ENCODE measurements at places on chromosomes 16 and 17. TPM values are rescaled to one million over a fixed set of nuclear protein-coding genes. Genes with fewer than 3 reads are reported as not detected.

The RAB11FIP4 gene
- 16.7 TPM for total RNA-seq

DNA sequence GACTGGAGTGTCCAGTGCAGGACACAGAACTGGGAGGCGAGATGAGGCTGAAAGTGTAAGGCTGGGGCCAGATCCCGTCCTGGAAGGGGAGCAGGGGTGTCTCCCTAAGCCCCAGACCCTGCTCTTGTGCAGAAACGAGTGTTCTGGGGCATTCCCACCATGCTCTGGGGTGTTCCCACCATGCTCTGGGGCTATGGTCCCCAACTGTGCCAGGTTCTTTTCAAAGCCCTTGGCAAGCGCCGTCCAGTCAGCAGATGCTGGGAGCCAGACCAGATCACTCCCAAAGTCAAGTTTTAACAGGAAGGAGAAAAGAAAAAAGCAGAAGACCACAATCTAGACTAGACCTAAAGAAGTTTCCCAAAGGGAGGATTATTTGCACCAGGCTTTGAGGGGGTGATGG lies 2.5 kb downstream of the TAX1BP3 start:
- H3K27me3 ChIP-seq: no peaks in the 10 kb centered on the region
- no peak overlapping the region for H3K27ac ChIP-seq
- no peak overlapping the region for H3K4me3 ChIP-seq
- DNase-seq: no peak
- H3K4me1 ChIP-seq: peaks cover 17% of the 10 kb centered on the region

DNA sequence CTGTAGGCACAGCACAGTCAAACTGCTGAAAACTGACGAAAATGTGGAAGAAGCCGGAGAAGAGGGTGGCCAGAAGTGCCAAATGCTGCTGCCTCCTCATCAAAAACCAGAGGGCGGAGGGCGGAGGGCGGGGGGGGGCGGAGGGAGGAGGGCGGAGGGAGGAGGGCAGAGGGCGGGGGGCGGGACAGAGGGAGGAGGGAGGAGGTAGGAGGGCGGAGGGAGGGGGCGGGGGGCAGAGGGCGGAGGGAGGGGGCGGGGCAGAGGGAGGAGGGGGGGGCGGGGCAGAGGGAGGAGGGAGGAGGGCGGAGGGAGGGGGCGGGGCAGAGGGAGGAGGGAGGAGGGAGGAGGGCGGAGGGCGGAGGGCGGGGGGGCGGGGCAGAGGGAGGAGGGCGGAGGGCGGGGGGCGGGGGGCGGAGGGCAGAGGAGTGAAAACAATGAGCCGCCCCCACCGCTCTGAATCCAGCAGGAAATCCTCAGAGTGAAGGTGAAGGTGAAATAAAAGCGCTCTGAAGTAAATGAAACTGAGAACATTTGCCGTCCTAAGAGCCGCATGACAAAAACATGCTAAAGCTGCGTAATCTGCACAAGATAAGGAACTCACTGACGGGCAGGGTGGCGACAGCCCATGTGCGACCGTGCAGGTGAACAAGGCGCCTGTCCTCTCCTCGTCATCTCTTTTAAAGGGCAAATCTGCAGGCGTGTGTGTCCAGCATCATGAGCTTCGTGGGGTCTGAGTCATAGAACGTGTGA lies 22.6 kb upstream of the CBFA2T3 start:
- H3K27ac ChIP-seq: peak overlapping the region; percentile 26
- peaks cover 15% of the 10 kb centered on the region for H3K4me1 ChIP-seq
- H3K27me3 ChIP-seq: peaks cover 38% of the 10 kb centered on the region
- DNase-seq: peak; percentile 58

- no peak for DNase-seq
- no peak overlapping the region for H3K4me3 ChIP-seq
- H3K36me3 ChIP-seq: peaks cover 12% of the 10 kb centered on the region
Observed at GRCh38 chr17:29255926-29256522, 9.4 kb downstream of the CRYBA1 start.

DNA sequence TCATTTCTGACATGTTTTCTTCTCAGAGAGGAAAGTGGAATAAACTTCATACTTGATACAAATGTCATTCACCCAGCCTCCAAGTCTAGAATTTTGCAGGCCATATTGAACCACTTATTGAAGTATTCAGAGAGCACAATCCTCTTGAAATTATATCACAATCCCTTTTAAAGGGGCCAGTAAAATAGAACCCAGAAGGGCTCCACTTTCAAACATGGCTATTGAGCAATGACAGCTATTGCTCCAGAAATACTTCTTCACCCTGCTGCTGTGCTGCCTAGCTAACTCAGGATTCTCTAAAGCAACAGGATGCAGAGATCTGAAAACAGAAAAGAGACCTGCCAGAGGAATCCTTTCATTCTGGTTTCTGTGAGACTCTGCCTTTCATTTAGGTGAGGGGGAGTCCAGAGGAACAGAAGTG lies 275.0 kb upstream of the CDH5 start:
- H3K4me1 ChIP-seq: no peaks in the 10 kb centered on the region
- H3K27me3 ChIP-seq: peaks cover 3% of the 10 kb centered on the region
- H3K36me3 ChIP-seq: no peaks in the 10 kb centered on the region
- no peak overlapping the region for H3K4me3 ChIP-seq
- no peak for DNase-seq
- H3K27ac ChIP-seq: no peak overlapping the region

- no peaks in the 10 kb centered on the region for H3K36me3 ChIP-seq
- no peak overlapping the region for H3K27ac ChIP-seq
- H3K4me1 ChIP-seq: peaks cover 6% of the 10 kb centered on the region
- H3K4me3 ChIP-seq: no peak overlapping the region
- no peaks in the 10 kb centered on the region for H3K27me3 ChIP-seq
Observed at GRCh38 chr16:25073854-25074253, 37.7 kb upstream of the LCMT1 start.

The HSD17B1 gene
- total RNA-seq: 0.26 TPM

The MILR1 gene
- 0.68 TPM for total RNA-seq

The USP43 gene
- 0.40 TPM for total RNA-seq

The IGSF6 gene
- 0.14 TPM for total RNA-seq

GRCh38 chr16:12449374-12449773 lies 354.3 kb downstream of the CPPED1 start:
- H3K27me3 ChIP-seq: no peaks in the 10 kb centered on the region
- DNase-seq: no peak
- H3K27ac ChIP-seq: no peak overlapping the region

DNA sequence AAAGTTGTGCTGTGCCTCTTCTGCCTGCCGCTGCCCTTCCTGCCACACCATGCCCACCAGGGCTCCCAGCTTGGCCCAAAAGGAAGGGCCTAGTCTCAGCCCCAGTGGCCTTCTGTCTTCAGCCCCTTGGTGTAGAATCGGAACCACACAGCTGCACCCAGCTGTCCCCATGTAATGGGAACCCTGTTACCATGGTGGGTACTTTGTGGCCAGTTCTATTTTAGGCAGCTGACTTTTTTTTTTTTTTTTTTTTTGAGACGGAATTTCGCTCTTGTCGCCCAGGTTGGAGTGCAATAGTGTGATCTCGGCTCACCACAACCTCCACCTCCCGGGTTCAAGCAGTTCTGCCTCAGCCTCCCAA lies 163.3 kb upstream of the GSE1 start:
- H3K4me3 ChIP-seq: no peak overlapping the region
- no peaks in the 10 kb centered on the region for H3K27me3 ChIP-seq
- H3K27ac ChIP-seq: no peak overlapping the region
- no peak for DNase-seq
- H3K36me3 ChIP-seq: no peaks in the 10 kb centered on the region
- H3K4me1 ChIP-seq: peaks cover 44% of the 10 kb centered on the region

GRCh38 chr17:35807371-35808144 lies 1.7 kb upstream of the TAF15 start:
- no peak for DNase-seq
- peak overlapping the region; percentile 89 for H3K4me3 ChIP-seq
- no peaks in the 10 kb centered on the region for H3K27me3 ChIP-seq
- peak overlapping the region; percentile 97 for H3K27ac ChIP-seq
- peaks cover 52% of the 10 kb centered on the region for H3K4me1 ChIP-seq
- H3K36me3 ChIP-seq: peaks cover 22% of the 10 kb centered on the region

DNA sequence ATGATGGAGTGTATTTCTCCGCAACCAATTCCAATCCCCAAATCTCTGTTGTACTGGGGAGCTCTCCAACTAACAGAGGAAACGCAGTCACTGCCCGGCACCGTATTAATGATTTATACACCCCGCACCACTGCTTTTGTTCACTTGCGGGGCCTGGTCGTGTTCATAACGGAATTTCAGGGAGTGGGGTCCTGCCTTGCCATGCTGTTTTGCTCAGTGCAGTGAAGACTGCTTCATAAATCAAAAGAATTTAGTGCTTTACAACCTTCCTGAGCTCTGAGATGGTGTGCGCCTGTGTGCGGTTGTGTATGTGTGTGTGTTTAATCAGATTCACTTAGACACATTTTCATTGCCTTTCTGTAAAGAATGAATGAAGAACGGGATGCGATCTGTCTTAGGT lies 18.5 kb upstream of the RBFOX1 start:
- H3K27me3 ChIP-seq: peaks cover 6% of the 10 kb centered on the region
- H3K27ac ChIP-seq: no peak overlapping the region
- no peak for DNase-seq
- H3K36me3 ChIP-seq: no peaks in the 10 kb centered on the region

The RND2 gene
- total RNA-seq: not detected

DNA sequence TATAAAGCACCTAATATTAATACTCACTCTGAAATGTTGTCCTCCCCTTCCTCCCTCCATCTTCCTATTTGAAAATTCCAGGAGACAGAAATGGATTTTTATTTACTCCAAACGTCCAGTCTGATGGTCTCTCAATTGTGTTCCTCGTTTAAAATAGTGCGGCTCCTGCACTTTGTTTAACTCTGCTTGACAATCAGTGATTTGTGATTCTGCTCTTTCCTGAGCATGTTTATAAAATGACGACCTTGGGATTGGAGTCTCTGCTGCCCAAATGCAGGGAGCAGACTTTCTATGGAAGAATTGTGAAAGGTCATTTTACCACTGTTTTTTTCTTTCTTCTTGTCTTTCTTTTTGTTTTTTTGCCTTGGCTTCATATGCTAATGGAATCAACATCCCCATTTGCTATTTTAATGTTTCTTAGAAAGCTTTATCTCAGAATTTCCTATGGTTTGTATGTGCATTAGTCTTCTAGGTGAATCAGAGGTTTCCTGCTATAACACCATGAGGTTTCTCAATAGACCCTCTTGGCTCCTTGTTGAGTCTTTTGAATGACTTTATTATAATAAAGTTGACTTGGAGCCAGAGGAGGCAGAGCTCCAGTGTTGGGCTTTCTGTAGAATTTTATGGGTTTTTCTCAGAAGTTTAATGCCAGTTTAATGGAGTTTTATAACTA lies 376.5 kb downstream of the CDH11 start:
- no peak for DNase-seq
- no peak overlapping the region for H3K27ac ChIP-seq
- H3K36me3 ChIP-seq: no peaks in the 10 kb centered on the region
- H3K4me3 ChIP-seq: no peak overlapping the region

DNA sequence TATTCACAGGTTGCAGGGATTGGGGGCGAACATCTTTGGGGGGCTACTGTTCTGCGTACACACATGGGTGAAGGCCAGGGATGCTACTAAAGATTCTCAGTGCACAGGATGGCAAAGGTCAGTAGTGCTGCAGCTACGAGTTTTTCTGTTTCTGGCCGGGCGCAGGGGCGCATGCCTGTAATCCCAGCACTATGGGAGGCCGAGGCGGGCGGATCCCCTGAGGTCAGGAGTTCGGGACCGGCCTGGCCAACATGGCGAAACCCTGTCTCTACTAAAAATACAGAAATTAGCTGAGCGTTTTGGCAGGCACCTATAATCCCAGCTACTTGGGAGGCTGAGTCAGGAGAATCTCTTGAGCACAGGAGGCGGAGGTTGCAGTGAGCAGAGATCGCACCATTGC lies 3.9 kb upstream of the ZNF598 start:
- peaks cover 8% of the 10 kb centered on the region for H3K36me3 ChIP-seq
- no peak overlapping the region for H3K4me3 ChIP-seq
- peaks cover 4% of the 10 kb centered on the region for H3K27me3 ChIP-seq
- H3K27ac ChIP-seq: no peak overlapping the region
- DNase-seq: no peak

DNA sequence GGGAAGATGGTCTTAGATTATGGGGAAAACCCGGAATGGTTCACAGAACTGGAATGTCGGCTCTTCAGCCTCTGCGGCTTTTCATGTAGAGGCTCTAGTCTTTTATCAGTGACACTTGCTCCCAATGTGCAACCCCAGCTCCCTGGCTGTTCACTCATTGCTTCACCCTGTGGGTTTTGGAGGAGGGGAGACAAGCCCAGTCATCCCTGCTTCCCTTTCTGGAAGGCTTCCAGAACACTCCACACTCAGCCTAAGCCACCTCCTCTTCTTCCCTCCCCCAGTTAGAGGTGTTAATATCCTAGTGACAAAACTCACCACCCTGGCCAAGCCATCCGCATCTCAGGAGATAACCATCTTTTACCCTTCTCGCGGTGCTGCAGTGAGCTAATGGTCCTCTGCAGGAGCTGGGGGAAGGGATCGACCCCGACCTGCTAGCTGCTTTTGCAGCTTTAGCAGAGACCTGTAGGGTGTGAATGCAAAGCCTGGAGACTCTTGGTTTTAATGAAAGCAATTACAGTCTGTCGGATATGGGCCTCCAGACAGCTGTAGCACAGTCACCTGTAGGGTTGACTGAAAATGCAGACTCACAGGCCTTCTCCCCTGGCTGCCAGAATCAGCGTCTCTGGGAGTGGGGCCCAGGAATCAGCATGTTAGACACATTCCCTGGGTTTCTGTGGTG lies 24.3 kb upstream of the LASP1NB start:
- H3K27me3 ChIP-seq: no peaks in the 10 kb centered on the region
- DNase-seq: no peak
- peaks cover 64% of the 10 kb centered on the region for H3K4me1 ChIP-seq
- peaks cover 62% of the 10 kb centered on the region for H3K36me3 ChIP-seq

The SLC16A5 gene
- total RNA-seq: 2.1 TPM

The CHST5 gene
- total RNA-seq: not detected

- H3K36me3 ChIP-seq: peaks cover 6% of the 10 kb centered on the region
- no peak overlapping the region for H3K4me3 ChIP-seq
- H3K4me1 ChIP-seq: peaks cover 63% of the 10 kb centered on the region
- no peak for DNase-seq
- no peak overlapping the region for H3K27ac ChIP-seq
Observed at GRCh38 chr16:11097094-11097786, 152.9 kb downstream of the CLEC16A start.

The SLFN14 gene
- total RNA-seq: 0.10 TPM

DNA sequence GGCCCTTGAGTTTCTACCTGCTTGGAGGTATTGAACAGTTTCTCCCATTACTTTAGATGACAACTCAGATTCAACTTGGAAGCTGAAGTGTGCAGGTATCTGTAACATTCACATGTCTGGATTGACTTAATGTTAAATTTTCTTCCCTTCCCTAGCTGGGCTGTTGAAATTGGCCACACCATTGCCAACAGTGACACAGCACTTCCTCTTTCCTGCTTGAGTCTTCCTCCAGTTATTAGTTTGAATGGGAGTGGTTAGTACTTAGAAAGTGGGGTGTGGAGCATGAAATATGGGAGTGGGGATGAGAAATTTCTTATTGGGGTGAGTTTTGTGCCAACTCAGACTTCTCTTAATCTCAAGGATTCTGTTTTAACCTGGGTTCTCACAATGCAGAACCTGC lies 454.9 kb downstream of the KCNJ2 start:
- H3K4me1 ChIP-seq: no peaks in the 10 kb centered on the region
- H3K4me3 ChIP-seq: no peak overlapping the region
- no peak for DNase-seq

The OR4D1 gene
- 0.14 TPM for total RNA-seq

GRCh38 chr17:83183145-83183948 lies 103.9 kb downstream of the METRNL start:
- H3K27me3 ChIP-seq: no peaks in the 10 kb centered on the region
- no peak overlapping the region for H3K4me3 ChIP-seq
- no peaks in the 10 kb centered on the region for H3K36me3 ChIP-seq

GRCh38 chr17:5344914-5345313 lies 62.8 kb downstream of the RABEP1 start:
- H3K36me3 ChIP-seq: peaks cover 11% of the 10 kb centered on the region
- no peak for DNase-seq
- H3K4me1 ChIP-seq: no peaks in the 10 kb centered on the region
